ENCODE measurements at places on chromosomes 5 and 9.

- no peak for DNase-seq
Observed at GRCh38 chr5:52448111-52448510, 339.6 kb upstream of the ITGA1 start.

DNA sequence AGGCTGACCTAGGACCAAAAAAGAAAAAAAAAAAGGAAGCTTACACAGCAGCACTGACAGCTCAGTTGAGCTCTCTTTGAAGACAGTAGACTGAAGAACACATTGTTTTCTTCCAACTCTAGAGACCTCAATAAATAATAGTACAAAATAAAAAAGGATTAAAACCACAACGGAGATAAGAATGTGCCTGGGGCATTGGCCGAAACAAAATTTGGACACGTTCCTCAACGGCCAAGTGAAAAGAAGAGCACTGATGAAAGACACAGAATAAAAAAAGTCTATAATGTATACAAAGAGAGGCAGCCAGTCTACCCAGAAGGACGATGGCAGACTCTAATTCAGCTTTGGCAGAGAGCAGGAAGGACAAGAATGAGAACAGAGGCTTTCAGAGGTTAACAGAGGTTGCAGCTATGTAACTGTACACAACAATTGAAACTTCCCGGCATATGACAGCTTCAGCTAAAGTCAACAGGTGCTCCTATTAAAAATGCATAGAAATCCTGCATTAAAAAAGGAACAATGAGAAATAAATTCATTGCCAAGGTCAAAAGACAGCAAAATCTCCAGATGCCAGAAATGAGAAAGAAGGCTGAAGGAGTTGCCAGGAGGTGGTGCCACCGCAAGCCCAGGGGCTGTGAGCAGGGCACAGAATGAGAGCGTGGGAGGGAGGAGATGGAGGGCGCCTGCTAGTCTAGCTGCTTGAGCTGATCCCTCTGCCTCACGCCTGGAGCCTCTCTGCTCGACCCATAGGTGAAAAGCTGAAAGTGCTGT, 113.9 kb downstream of the DCP2 start:
- DNase-seq: no peak

DNA sequence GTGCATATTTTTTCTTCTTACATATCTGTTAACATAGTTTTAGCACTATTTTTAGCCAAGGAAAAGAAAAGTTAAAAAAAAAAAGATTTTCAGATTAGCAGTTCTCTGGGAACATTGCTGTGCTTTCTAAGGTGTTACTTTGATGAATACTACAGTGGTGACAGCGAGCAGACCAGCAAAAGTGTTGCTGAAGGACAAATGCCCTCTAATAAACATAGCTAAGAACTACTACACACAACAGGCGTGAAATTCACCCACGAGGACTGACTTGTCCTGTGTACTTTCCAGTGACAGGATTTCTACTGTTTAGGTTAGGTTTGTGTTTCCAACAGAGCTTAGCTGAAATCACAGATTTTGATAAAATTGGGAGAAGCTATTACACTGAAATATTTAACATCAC, 153.8 kb downstream of the HCN1 start:
- no peak for DNase-seq

GRCh38 chr9:70924895-70925547, 196.4 kb downstream of the TRPM3 start:
- DNase-seq: no peak

GRCh38 chr5:43601454-43602260, 1.3 kb upstream of the NNT start:
- no peak for DNase-seq

DNA sequence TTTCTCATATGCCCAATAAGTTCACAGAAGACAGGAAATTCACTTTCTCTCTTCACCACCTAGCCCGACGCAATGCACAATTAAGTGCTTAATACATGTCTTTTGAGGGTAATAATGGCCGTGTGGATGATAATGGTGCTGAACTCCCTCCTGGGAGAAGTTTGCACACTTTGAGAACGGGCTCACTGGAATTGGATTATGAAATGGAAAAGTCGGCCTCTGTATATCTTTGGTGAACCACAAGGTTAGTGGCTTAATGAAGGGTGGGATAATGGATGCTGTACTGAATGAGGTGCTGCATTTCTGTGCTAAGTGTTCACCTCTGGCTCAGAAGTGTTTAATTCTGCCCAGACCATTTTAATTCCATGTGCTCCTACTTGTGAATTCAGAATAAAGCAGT, 207.5 kb downstream of the IRX2 start:
- no peak for DNase-seq

GRCh38 chr9:108270561-108270960, 585.2 kb downstream of the ACTL7B start:
- DNase-seq: no peak

GRCh38 chr9:126156898-126157297, 169.7 kb upstream of the MVB12B start:
- no peak for DNase-seq

DNA sequence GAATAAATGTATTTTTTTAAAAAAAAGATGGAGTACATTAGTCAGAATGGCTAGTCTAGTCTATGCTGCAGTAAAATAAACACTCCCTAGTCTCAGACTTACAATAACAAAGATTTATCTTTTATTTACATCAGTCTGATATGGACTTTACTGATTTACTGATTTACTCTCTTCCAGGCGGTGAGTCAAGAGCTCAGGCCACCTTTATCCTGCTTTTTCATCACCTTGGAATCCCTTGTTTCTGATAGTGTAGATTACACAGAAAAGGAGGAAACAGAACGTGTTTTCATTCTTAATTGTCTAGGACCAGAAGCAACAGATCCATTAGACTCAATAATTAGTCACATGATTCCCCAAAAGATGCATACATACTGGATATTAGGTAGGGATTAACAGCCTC, 290.1 kb upstream of the TRPC7 start:
- no peak for DNase-seq

DNA sequence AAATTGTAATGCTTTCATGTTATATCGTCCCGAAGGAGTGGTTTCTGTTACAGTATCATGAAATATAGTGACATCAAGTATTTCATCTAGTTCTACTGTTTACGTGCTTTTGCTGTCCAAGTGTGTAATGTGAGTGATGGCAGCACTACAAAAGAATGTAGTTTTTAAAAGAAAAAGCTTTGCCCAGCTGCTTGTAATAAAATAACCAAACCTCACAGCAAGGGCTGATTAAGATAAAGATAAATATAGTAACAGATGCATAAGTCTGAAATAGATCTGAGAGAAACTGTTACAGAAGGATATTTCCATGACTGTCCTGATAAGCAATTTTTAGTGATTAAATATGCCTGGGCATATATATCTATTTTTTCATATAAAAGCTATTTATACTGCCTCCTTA, 106.4 kb downstream of the AUH start:
- DNase-seq: no peak

DNA sequence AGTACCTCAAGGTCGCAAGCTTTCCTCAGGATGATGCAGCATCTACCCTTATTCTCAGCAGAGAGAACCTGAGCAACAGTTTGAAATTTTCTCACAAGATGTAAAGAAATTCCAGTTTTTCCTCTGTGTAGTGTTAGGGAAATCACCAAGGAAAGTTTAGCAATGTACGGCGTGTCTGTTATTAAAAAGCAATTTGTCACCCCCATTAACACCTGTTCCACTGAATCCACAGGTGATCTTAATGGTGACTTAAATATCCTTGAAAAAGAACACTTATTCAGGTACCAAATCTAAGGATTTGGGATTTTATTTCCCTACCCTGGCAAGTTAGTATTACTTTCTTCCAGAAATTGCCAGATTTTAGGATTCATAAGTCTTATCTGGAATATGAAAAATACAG, 77.9 kb upstream of the ATP10B start:
- no peak for DNase-seq

DNA sequence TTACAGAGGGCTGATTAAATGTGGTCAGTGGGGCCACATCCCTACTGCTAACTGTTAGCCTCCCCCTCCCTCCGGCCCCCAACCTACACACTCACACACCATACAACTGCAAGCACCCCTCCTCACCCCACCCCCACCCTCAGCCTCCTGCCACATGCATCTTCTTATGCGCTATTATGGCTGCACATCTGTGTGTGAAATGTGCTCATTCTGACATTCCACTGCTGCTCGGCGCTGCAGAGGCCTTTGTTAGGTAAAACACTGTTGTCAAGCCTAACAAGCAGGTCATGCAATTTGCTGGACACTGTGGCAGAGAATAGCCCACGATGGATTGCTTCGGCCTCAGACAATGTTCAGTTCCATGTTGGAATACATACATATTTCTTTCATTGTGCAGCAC, 173.6 kb downstream of the NR2F1-AS1 start:
- no peak for DNase-seq

GRCh38 chr9:133592731-133593409, 16.3 kb downstream of the FAM163B start:
- no peak for DNase-seq

DNA sequence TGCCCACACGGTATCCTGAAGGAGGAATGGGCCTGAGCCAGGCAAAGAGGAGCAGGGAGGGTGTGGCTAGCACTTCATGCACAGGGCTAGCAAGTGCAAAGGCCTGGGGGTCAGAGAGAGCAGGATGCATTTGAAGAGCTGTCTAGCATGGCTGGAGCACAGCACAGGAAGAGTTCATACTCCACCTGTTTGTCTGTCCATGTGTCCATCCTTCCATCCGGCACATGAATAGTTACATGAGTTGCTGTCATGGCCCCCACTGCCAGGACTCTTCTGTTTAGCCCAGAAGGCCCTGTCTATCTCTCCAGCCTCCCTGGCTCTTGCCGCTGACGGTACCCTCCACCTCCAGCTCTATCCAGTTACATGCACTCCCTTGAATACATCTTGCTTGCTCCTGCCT, 17.1 kb downstream of the RGS3 start:
- no peak for DNase-seq

DNA sequence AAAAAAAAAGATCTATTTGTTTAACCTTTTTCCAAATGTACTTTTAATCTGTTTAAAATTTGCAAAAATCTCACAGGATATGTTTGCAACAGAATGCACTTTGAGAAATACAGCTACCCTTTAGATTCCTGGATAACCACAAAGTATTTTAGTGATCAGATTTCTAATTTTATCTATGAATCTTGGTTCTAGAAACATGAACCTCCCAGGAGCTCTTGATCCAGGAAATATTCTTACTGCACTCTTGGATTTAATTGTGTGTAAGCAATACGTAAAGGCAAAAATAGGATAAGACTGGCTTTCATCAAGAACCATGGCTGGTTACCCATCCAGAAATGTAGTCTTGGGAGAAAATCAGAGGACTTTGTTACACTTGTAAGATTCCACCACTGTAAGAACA, 1581.8 kb upstream of the WWC1 start:
- DNase-seq: no peak

- DNase-seq: no peak
Observed at GRCh38 chr5:9619331-9620092, 10.6 kb downstream of the TAS2R1 start.
